ENCODE measurements at places on chromosomes 4 and X.

DNA sequence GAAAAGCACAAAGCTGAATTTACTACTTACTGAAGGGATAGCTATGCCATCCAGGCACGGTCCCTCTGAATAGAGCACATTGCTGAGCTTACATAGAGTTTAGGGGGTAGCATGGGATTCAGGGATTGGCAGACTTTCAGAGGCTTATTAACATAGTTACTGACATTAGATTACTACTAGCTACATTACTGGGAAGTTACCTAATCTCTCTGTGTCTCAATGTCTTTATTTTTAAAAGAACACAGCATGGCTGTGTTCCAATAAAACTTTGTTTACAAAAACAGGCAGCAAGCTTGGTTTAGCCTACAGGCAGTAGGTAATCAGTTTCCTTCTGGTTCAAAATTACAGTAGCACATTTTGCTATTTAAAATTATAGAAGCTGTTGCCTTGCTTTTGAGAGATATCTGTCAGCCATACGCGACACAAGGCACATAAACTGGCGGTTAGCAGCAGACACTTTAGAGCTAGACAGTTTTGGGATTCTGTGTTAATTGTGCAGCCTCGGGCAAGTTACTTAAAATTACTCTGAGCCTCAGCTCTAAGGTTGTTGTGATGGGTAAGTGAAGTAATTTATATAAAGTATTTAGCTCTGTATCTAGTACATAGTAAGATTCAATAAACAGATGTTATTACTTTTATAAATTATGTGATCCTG lies 6.9 kb downstream of the KLHL8 start:
- DNase-seq = no peak

DNA sequence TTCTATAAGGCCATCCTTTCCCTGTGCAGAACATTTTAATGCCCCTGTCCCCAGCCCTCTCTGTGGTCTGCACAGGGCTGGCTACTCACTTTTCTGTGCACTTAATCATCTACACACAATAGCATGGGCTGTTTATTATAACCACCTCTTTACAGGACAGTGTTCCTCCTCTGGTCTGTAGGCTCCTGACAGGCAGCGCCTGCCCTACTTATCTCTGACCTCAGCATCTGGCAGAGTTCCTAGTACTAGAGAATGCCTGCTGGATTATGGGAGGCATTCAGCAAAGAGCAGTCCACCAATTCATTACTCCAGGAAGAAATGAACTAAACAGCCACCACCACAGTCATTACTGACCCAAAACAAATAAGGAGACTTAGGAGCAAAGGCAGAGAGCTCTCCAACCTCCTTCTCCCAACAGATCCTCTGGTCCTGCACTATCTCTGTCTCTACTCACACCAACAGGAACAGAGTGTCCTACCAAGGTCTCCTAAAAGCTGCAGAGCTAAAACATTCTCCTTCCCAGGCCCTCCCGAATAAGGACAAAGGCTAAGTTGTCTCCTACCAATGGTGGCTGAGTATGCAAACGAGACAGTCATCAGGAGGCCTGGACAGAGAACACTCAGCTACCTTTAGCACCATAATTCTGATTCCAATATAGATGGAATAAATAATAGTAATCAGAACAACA lies 279.2 kb downstream of the QDPR start:
- DNase-seq = peak; percentile 64

- DNase-seq = no peak
Measured at GRCh38 chr4:7766086-7766485, 173.6 kb downstream of the AFAP1 start.

DNA sequence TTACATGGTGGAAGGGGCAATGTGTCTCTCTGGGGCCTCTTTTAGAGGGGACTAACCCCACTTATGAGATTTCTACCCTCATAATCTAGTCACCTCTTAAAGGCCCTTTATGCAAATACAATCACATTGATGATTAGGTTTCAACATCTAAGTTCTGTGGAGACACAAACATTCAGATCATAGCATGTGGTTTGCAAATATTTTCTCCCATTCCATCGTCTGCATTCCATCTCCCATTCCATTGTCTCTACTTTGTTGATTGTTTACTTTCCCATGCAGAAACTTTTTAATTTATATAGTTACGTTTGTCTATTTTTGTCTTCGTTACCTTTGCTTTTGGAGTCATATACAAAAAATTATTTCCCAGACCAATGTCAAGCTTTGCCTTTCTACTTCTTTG lies 927.5 kb upstream of the INTU start:
- no peak for DNase-seq

- no peak for DNase-seq
Measured at GRCh38 chrX:34147345-34147744, 15.2 kb upstream of the FAM47A start.

- peak; percentile 44 for DNase-seq
Measured at GRCh38 chr4:145822181-145822580, 116.4 kb downstream of the ZNF827 start.

- no peak for DNase-seq
Measured at GRCh38 chr4:1200425-1201035, 28.1 kb upstream of the SPON2 start.

DNA sequence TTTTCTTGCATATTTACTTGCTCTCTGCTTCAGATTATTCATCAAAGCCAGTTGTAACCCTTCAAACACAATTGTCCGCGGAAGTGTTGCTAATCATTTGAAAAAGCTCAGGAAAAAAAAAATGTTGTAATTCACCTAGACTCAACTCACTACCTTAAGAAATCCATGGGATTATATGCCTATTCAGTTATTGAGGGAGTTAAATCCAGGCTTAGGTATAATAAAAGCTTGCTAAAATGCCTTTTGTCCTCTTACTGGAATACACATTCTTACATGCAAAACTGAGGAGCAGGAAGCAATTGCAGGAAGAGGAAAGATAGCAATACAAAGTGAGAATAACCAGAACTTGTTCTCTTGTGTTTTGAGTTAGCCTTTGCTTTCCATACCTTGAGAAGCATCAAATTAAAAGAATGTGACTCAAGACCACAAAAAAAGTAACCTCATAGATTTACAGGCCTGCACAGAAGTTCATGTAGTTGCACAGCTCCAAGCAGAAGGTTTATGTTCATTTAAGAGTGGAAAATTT lies 91.4 kb upstream of the FAM241A start:
- DNase-seq = no peak

DNA sequence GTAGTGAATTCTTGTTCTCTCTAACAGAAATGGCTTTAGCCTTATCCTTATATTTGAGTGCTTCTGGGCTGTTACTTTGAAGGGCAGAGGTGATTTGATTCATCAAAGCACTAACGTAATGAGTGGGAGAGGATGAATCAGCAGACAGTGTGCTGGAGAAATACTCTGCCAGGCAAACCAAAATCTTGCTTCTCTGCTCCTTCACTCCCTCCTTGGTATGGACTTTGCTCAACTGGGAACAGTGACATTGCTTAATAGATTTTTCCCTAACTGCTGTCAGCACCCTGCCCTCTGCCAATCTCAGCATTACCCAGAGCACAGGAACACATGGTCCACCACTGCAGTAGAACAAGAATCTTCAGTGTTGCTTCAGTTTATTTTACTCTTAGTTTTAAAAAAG lies 56.0 kb downstream of the PDLIM5 start:
- DNase-seq = no peak

DNA sequence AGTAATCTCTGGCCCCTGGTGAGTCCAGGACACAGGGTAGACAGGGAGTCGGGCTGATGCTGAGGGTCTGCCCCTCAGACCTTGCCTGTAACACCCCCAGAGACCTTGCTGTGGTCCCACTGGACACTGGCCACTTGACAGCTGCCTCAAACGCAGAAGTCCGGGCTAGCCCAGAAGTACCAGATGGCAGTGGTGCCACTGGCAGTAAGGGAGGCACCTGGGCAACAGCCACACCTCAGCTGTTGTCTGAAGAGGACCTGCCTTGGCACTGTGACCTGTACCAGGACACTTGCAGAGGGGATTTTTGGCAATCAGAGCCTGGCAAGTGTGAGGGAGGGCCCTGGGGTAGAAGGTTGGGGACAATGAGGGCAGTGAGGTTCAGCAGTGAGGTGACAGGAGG lies 63.3 kb upstream of the UXT start:
- no peak for DNase-seq

DNA sequence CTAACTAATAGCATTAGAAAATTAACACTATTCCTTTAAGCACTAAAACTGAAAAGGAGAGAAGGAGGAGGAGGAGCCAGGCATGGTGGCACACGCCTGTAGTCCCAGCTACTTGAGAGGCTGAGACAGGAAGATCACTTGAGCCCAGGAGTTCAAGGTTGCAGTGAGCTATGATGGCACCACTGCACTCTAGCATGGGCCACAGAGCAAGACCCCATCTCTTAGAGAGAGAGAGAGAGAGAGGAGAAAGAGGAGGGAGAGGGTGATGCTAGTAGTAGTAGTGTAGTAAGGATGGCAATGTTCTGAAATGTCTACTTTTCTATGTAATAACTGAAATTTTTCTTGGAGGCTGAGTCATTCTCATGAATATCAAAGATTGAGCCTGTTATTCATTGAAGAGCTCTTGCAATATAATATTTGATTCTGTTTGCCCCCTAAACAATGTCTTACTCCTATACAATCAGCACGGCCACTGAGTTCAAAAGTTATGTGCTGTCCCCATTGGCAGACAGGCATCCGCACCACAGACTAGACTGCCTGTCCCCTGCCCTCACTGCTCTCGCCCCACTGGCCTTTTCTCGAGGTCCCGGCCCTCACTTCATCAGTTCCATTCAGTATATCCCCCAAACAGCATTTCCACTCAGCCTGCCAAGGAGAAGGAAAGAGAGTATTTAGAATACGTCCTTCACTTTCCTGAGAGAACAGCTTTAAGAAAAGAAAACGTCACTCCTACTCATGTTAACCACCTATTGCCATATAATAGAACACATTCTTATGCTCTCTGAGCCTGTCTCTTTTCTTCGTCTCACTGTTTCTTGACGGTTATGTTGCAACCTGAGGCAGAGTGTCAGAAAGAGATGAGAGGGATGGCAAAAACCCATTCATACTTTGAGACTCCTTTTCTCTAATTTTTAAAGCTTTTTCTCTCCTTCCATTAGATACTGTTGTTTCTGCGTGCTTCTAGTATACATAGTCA lies 238.1 kb downstream of the PALLD start:
- DNase-seq = no peak

GRCh38 chr4:183492791-183493222 lies 12.1 kb upstream of the ING2 start:
- no peak for DNase-seq

DNA sequence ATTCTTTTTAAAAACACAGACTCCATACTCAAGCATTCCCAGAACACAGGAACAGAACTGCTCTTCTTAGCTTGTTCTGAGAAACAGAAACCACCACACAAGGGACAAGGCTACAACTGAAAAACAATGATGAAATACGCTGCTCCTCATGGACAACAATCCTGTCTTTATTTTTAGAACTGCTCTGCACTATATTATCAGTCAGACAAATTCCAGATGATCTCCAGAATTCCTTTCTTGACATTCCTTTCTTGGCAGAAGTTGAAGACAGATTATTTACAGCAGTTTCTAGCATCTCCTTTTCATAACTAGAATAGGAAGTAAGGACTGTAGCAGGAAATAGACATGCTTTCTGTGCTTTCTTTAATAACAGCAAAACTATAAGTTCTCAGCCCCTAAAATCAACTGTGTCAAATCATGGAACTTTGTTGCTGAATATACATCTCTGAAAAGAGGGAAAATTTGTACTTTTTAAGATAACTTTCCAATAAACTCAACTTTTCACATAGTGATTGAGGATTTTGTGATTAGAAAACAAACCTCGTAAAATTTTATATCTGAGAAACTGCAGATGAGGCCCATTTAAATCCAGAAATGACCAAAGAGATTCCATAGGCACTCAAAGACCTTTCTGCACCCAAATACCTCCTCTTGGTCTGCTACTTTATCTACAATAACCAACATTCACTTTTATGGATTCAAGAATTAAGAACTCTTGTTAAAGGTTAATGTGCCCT lies 35.9 kb downstream of the ANTXR2 start:
- DNase-seq = no peak

- no peak for DNase-seq
Measured at GRCh38 chr4:52873191-52873590, 11.1 kb downstream of the RASL11B start.

DNA sequence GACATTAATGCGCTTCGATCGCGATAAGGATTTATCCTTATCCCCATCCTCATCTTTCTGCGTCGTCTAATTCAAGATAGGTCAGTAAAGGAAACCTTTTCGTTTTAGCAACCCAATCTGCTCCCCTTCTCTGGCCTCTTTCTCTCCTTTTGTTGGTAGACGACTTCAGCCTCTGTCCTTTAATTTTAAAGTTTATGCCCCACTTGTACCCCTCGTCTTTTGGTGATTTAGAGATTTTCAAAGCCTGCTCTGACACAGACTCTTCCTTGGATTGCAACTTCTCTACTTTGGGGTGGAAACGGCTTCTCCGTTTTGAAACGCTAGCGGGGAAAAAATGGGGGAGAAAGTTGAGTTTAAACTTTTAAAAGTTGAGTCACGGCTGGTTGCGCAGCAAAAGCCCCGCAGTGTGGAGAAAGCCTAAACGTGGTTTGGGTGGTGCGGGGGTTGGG lies 528 bp upstream of the FGF2 start:
- DNase-seq = no peak

GRCh38 chr4:7636240-7636508 lies 201.4 kb upstream of the PSAPL1 start:
- no peak for DNase-seq

All from G401 (cell line).